Gastrocnemius medialis (tissue), 4 donors: ENCODE measurements at places on chromosomes 13 and 19. TPM values are rescaled to one million over a fixed set of nuclear protein-coding genes. Genes with fewer than 3 reads are reported as not detected.

CEACAM20 gene
- not detected for total RNA-seq

CBY2 gene
- total RNA-seq: not detected

PRTN3 gene
- not detected for total RNA-seq

FAM216B gene
- total RNA-seq: not detected

IGFL1 gene
- not detected for total RNA-seq

ZNF414 gene
- 13.3 TPM for total RNA-seq

AMH gene
- 3.9 TPM for total RNA-seq

REEP6 gene
- 1.2 TPM for total RNA-seq

- no peaks in the 10 kb centered on the region for H3K27me3 ChIP-seq
- no peak overlapping the region for H3K27ac ChIP-seq
- H3K4me3 ChIP-seq: no peak overlapping the region
- H3K4me1 ChIP-seq: no peaks in the 10 kb centered on the region
Observed at GRCh38 chr13:52815330-52815729, 33.1 kb downstream of the PCDH8 start.

GRCh38 chr13:74230984-74231501, 96.8 kb upstream of the KLF12 start:
- DNase-seq: no peak
- no peaks in the 10 kb centered on the region for H3K4me1 ChIP-seq
- H3K4me3 ChIP-seq: no peak overlapping the region

DNA sequence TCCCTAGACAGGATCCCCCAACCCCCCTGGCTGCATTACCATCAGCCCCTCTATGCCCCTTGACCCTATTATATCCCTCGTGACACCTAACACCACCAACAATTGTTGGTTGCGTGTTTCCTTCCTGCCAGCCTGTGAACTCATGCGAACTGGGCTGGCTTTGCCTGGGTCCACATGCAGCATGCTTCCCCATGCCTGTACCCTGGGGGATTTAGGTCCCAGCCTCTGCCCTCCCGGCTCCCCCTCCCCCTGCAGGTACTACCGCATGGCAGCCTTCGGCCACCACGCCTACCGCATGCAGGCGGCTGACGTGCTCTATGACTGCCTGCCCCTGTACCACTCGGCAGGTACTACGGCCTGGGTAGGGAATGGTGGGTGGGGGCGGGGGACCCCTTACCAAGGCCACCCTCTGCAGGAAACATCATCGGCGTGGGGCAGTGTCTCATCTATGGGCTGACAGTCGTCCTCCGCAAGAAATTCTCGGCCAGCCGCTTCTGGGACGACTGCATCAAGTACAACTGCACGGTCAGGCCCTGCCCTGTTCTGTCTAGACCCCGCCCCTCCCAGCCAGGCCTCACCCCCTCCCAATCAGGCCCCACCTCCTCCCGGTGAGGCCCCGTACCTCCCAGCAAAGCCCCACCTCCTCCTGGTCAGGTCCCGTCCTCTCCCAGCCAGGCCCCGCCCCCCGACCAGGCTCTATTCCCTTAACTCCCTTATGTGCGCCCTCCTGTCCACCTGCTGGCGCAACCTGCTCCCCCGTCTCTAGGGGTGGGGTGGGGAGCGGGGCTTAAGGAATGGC, 18.5 kb downstream of the SLC27A1 start:
- H3K4me1 ChIP-seq: no peaks in the 10 kb centered on the region
- no peaks in the 10 kb centered on the region for H3K27me3 ChIP-seq
- H3K4me3 ChIP-seq: no peak overlapping the region
- H3K36me3 ChIP-seq: peaks cover 19% of the 10 kb centered on the region

- peak; percentile 35 for DNase-seq
- no peaks in the 10 kb centered on the region for H3K27me3 ChIP-seq
- H3K36me3 ChIP-seq: no peaks in the 10 kb centered on the region
Observed at GRCh38 chr13:98576963-98577835, at the start of gene STK24. TSS of gene STK24 (minus strand) at chr13:98577107. CDS start at chr13:98576786, 321 bp downstream.

GRCh38 chr13:46531953-46532352, 21.0 kb upstream of the LRCH1 start:
- no peaks in the 10 kb centered on the region for H3K36me3 ChIP-seq
- H3K27me3 ChIP-seq: no peaks in the 10 kb centered on the region
- H3K4me1 ChIP-seq: peaks cover 3% of the 10 kb centered on the region
- no peak for DNase-seq
- no peak overlapping the region for H3K27ac ChIP-seq
- H3K4me3 ChIP-seq: no peak overlapping the region

- H3K4me1 ChIP-seq: no peaks in the 10 kb centered on the region
- H3K27ac ChIP-seq: no peak overlapping the region
- no peaks in the 10 kb centered on the region for H3K27me3 ChIP-seq
- no peaks in the 10 kb centered on the region for H3K36me3 ChIP-seq
Observed at GRCh38 chr19:29855741-29856500, 44.1 kb downstream of the CCNE1 start.

GRCh38 chr19:48878196-48879024, 6.2 kb downstream of the PPP1R15A start:
- no peak overlapping the region for H3K4me3 ChIP-seq
- no peaks in the 10 kb centered on the region for H3K27me3 ChIP-seq
- no peaks in the 10 kb centered on the region for H3K36me3 ChIP-seq
- peak overlapping the region; percentile 100 for H3K27ac ChIP-seq

DNA sequence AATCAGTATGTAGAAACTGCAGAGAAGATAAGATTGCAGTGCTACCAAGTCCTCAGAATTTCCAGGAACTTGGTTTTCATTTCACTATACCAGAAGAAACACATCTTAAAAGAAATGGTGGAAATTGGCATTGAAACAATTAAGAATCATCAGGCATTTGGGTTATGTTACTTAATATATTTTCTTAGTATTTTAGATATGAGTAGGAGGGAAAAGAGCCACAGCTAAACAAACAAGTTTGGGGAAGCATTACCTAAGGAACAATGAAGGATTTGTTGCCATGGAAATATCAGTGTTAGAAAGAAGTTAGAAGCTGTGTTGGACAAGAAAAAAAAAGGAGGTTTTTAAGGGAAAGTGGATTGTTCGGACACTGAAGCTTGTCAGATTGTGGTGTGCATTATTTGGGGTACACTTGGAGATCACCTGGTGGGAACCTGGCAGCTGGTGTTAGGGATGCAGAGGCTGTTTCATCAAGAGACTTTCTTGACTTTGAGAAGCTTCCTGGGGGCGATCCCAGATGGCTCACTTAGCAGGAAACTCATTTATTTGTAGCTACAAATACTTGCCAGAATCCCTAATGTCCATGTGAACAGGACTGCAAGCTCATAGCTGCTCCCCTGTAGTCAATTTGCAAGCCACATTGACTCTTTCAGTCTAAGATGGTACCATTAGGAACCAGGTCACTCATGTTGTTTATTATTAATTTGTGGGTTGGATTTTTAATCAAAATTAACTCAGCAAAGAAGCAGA, 246.7 kb downstream of the RFC3 start:
- no peak overlapping the region for H3K4me3 ChIP-seq
- no peaks in the 10 kb centered on the region for H3K4me1 ChIP-seq
- no peak overlapping the region for H3K27ac ChIP-seq

GRCh38 chr13:66069570-66069969, 1160.6 kb downstream of the PCDH9 start:
- no peak for DNase-seq
- no peak overlapping the region for H3K27ac ChIP-seq
- no peaks in the 10 kb centered on the region for H3K36me3 ChIP-seq
- H3K4me3 ChIP-seq: no peak overlapping the region
- H3K4me1 ChIP-seq: no peaks in the 10 kb centered on the region
- H3K27me3 ChIP-seq: no peaks in the 10 kb centered on the region

DNA sequence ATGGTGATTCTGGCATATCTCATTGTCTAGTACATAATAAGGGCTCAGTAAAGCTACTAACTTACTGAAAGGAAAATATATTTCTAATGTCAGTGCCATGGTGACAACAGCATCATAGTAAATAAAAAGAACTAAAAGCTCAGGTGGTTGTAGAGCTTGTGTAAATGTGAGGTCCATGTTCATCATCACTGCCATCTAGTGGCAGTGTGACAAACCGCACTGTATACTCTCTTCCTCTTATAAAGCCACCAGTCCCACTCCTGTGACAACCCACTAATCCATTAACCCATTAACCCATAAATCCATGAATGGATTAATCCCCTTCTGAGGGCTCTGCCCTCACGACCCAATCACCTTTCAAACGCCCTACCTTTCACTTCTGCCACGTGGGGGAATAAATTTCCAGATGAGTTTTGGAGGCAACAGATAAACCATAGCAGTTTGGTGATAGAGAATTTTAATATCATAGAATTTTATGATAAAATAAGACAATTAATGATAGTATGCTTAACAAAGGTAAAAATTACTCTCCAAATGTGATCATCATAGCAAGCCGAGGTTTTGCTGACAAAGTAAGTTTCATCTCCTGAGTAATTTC, 160.4 kb upstream of the SGCG start:
- H3K36me3 ChIP-seq: no peaks in the 10 kb centered on the region
- no peaks in the 10 kb centered on the region for H3K4me1 ChIP-seq
- H3K4me3 ChIP-seq: no peak overlapping the region
- H3K27ac ChIP-seq: no peak overlapping the region
- DNase-seq: no peak

GRCh38 chr19:45097776-45098520, 5.0 kb downstream of the PPP1R37 start:
- H3K4me3 ChIP-seq: no peak overlapping the region
- H3K27ac ChIP-seq: peak overlapping the region; percentile 91
- peaks cover 93% of the 10 kb centered on the region for H3K4me1 ChIP-seq
- peak; percentile 90 for DNase-seq
